Activated CD4-positive, alpha-beta T cell treated with anti-CD3 and anti-CD28 coated beads, Interleukin-2, Interleukin-6, amounts not matched to agents 100 ng/mL and 50 ng/mL, durations not matched to agents 16 hours and 8 hours (primary cell): ENCODE measurements at places on chromosomes 16 and 17.

GRCh38 chr17:42270596-42270995 is 5.6 kb downstream of the STAT5B start:
- DNase-seq: no peak

DNA sequence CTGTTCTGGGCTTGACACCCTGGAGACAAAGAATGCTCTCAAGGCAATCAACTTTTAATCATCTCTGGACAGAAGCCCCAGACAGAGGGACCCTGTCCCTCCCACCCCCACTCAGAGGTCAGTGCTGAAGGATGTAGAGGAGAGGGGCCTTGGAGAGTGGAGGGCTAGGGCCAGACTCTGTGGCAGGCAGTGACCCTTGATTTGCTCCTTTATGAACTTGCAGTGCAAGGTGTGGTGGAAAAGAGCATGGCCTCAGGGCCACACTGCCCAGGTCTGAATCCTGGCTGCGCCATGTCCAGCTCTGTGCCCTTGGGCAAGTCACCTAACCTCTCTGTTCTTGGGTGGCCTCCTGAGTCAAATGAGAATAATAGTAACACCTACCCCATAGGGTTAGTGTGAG is 134.3 kb downstream of the TMEM132E start:
- no peak for DNase-seq

- no peak for DNase-seq
Observed at GRCh38 chr17:64232466-64233262, 30.4 kb downstream of the TEX2 start.

GRCh38 chr16:66898207-66898606 is 17.9 kb downstream of the PDP2 start:
- DNase-seq: no peak

DNA sequence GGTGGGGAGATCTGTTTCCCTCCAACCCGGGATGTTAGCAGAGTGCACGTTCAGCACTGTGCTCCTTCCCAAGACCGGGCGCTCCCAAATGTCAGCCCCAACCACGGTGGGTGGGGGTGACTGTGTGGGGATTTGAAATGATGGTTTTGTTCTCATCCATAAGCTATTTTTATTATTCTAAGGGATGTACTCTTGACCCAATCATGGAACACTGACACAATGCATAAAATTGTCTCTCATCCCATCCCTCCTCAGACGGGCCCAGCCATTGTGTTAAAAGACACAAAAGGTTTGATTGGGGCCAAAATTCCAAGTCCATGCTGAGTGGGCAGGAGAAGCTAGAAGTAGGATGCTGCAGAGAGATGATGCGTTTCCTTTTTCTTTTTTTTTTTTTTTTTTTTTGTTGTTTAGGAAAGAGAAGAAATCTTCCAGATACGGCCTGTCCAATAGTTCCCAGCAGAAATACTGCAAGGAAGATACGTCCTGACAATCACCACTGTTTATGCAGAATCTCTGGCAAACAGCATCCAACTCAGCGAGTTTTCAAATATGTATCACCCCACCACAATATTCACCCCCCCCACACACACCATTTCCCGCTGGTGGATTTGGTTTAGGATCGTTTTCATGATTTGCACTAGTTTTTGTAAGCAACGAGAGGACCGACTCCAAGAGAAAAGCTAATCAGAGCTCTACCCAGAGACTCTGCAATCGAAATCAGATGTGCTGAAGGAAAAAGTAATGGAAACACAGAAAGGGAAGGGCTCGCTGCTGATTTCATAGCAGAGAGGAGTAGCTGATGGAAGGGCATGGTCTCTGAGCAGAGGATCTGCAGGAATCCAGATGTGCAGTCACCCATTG is 163.5 kb upstream of the DYNLRB2 start:
- no peak for DNase-seq

DNA sequence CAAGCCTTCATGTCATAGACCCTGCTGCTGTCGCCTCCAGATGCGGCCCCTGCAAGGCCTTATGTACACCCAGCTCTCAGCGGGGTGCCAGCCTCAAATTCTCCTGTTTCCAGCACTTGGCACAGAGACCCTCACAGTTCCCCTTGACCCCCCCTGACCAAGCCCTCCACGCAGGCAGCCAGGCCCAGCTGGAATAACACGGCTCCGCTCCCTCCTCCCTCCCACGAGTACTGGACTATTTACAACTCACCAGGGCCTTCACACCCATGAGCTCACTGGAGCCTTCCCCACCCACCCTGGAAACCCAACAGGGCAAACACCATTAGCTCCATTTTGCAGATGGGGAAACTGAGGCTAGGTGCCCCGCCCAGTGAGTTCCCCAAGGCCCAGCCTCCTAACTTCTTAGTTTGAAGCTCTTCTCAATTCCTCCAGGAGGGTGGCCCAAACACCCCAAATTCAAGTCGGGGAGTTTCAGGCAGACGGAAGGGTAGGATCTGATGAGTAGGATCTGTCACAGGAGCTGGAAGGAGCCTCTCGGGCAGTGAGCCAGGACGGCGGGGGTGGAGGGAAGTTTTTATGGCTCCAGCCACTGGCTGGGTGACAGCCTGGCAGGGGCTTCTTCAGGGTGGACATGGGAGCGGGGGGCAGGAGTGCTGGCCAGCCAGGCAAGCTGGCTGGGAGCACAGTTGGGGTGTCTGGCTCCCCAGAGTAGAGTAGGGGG is 17.5 kb upstream of the DLX4 start:
- no peak for DNase-seq

- no peak for DNase-seq
Observed at GRCh38 chr16:54505549-54506213, 219.1 kb upstream of the IRX3 start.
